ENCODE measurements at places on chromosomes 13 and 19.

DNA sequence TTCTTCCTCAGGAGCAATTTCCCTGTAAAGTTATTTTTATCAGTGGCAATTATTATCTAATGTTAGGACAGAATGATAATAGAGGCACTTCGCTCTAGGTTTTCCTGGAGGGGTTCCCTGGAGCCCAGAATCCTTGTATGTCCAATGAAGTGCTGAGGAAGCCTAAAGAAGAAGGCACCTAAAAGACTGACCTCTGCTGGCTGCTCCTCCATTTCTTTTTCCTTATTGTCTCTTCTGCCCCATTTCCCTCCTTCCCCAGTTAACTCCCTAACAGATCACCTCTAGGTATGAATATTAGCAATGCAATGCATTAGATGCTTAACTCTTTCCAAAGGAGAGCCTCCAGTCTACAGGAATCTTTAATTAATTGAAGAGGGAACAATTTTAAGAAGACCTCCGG lies 985.4 kb downstream of the DIAPH3 start:
- DNase-seq, result no peak

DNA sequence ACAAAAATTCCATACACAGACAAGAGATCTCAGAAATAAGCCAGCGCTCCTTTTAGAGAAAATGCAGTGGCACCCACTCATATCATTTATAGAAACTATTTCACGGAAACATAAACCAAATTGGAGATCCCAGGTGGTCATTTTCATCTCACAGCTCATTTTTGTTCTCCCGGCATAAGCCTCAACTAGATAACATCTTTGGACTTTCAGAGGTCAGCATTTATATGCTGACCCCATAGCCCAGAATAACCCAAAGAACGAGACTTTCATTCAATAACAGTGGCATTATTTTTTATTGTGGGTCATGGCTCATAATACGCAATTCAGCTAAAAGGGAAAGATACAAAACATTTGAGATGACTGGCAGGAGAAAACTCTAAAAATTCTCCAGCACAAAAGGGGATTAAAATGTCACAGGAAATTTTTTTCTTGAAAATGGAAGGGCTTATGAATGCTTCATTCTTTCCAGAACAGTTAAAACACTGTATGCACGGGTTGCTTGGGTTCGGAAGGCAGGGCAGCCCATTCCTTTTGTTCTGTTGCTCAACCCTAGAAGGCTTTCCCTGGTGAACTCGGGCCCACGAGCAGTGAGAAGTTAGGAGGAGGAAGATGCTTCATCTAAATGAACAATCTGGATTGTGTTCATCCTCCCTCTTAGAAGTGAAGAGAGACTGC lies 24.0 kb downstream of the STARD13 start:
- no peak for DNase-seq

- DNase-seq, result no peak
These were observed 82.3 kb downstream of the RAB20 start for GRCh38 chr13:110479215-110479545.

- DNase-seq, result no peak
These were observed 147.0 kb downstream of the DCT start for GRCh38 chr13:94332359-94333096.

GRCh38 chr13:24287748-24288287 lies 21.6 kb upstream of the C1QTNF9 start:
- DNase-seq, result no peak
